Type B pancreatic cell (in vitro differentiated cells): ENCODE measurements at places on chromosomes 16 and 17. TPM values are rescaled to one million over a fixed set of nuclear protein-coding genes. Genes with fewer than 3 reads are reported as not detected.

GRCh38 chr17:35804658-35805192, 4.6 kb upstream of the TAF15 start:
- peaks cover 13% of the 10 kb centered on the region for H3K27me3 ChIP-seq
- H3K4me1 ChIP-seq: peaks cover 27% of the 10 kb centered on the region
- H3K36me3 ChIP-seq: no peaks in the 10 kb centered on the region
- H3K27ac ChIP-seq: peak overlapping the region; percentile 29
- peak overlapping the region; percentile 20 for H3K4me3 ChIP-seq

- H3K27me3 ChIP-seq: peaks cover 6% of the 10 kb centered on the region
- H3K27ac ChIP-seq: no peak overlapping the region
These were observed 161.4 kb upstream of the MPHOSPH6 start for GRCh38 chr16:82331397-82331796.

GRCh38 chr16:64440005-64440404, 681.9 kb downstream of the CDH11 start:
- DNase-seq: no peak
- no peaks in the 10 kb centered on the region for H3K36me3 ChIP-seq
- no peaks in the 10 kb centered on the region for H3K27me3 ChIP-seq
- peaks cover 6% of the 10 kb centered on the region for H3K4me1 ChIP-seq

GRCh38 chr16:11107780-11108465, 148.1 kb downstream of the SOCS1 start:
- DNase-seq: no peak
- H3K4me3 ChIP-seq: no peak overlapping the region
- no peak overlapping the region for H3K27ac ChIP-seq

- peaks cover 14% of the 10 kb centered on the region for H3K4me1 ChIP-seq
- no peak overlapping the region for H3K4me3 ChIP-seq
- peaks cover 14% of the 10 kb centered on the region for H3K36me3 ChIP-seq
- DNase-seq: no peak
- H3K27ac ChIP-seq: no peak overlapping the region
These were observed 17.7 kb upstream of the MNT start for GRCh38 chr17:2418572-2418971.

DNA sequence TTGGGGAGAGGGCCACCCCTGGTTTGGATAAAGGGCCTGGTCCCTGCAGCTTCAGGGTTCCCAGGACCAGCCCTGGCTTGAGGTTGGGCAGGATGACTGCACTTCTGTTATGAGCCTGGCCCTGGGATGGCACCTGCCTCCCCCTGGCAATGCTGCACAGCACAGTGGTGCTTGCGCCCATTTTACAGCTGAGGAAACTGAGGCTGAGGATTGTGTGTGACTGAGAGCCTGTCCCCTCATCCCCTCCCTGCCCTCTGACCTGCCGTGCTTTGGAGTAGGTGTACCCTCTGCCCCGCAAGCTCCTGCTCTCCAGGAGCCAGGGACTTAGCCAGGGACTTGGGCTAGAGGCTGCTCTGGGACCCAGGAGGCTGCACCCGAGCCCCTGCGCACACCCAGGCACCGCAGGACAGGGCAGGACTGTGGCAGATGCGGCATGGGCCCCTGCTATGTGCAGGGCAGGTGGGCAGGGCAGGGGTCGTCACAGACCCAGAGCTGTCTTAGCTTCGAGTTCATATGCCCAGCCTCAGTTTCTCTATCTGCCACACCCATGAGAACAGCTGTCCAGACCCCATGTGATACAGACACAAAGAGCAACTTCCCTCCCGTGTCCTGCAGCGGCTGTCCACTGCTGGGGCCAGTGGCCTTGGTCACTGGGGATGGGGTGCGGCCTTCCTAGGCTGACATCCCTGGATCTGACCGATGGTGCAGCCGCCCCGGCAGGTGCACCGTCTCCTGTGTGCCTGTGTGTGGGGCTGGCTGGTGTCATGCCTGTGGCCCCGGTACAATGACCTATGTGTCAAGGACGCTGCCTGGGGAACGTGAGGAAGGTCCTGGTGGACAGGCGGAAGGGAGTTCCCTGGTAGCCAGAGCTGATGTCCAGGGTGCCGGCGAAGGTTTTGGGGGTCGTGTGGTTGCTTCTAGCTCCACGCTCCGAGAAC, 36.6 kb downstream of the BAHCC1 start:
- H3K4me3 ChIP-seq: no peak overlapping the region
- H3K27me3 ChIP-seq: no peaks in the 10 kb centered on the region
- H3K36me3 ChIP-seq: no peaks in the 10 kb centered on the region
- no peak for DNase-seq

- peaks cover 62% of the 10 kb centered on the region for H3K27me3 ChIP-seq
- DNase-seq: peak; percentile 79
- H3K36me3 ChIP-seq: no peaks in the 10 kb centered on the region
- H3K4me1 ChIP-seq: no peaks in the 10 kb centered on the region
- peak overlapping the region; percentile 60 for H3K4me3 ChIP-seq
These were observed 5.0 kb downstream of the CORO6 start for GRCh38 chr17:29617481-29618271.

PYCARD gene
- 8.2 and 14.5 TPM in 2 replicates for total RNA-seq

SNN gene
- 23.8 and 44.0 TPM in 2 replicates for total RNA-seq

KCNG4 gene
- 0.12 and 0.17 TPM in 2 replicates for total RNA-seq
